MG63 (cell line): ENCODE measurements at places on chromosomes 13 and 19.

DNA sequence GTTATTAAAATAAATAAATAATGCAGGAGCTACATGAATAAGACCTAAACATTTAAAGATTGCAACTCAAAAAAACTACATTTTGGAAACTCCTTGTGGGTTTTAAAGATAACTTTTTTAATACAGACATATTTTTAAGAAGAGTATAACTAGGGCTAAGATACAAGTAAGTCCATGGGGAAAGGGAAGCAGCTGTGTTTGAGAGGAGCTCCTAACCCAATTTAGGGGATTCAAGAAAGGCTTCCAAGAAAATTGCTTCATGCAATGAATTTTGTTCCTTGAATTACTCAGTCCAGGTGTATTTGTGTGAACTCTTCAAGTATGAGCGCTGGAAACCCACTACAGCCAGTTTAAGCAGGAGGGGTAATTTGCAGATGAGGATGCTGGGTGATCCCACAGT lies 44.1 kb upstream of the C13orf42 start:
- DNase-seq = no peak

DNA sequence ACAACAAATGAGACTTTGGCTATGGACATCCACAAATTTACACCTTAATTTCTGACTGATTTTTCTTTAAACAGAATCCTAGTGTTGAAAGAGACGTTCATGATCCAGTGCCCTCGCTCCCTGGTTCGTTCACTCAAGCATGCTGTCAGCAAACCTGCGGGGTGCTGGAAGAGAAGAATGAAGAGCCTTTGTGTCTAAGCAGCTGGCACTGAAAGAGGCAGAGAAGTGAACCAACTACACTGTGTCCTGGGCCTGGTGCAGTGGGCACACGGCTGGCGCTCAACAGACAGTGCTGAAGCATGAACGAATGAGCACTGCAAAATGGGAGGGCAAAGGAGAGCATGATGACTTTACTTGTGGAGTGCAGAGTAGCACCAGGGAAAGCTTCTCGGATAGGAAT lies 46.8 kb downstream of the MIPEP start:
- DNase-seq = no peak

GRCh38 chr19:10764340-10764894 lies 46.5 kb downstream of the DNM2 start:
- no peak for DNase-seq

DNA sequence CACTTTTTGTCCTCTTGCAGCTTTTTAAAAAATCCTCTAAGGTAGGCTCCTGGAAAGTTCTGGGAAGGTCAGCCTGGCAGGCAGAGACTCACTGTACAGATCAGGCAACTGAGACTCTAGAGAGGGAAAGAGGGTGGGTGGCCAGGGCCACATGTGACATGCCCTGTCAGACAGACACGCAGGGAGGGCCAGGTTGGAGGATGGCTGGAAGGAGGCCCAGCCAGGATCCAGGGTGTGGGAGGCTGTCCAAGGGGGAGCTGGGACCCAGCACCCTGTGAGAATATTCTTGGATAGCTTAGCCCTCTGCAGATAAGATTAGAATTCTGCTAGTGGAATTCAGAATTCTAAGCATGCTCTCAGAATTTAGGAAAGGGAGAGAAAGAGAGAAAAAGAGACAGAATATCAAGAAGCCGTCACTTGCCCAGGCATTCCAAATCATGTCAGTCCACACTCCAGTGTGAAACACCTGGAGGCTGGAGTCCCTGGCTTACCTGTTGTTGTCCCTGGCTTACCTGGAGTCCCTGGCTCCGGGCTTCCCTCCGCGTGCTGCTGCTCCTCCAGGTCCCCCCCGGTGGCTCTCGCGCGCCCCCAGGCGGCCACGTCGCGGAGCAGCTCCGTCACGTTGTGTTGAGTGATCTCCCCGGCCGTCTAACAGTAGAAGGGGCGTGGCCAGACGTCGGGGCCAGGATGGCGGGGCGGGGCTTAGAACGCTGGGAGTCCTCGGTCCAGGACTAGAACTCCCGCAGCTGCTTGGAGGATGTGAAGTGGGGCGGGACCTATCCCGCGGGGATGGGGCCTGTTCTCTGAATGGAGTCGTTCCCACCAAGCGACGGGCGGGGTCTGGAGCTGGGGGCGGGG lies 2.8 kb upstream of the TNNI3 start:
- peak; percentile 92 for DNase-seq

GRCh38 chr13:23466144-23467002 lies 32.9 kb upstream of the SACS start:
- peak; percentile 77 for DNase-seq

- DNase-seq = no peak
These were observed 256.4 kb downstream of the IRS2 start for GRCh38 chr13:109529964-109530363.

- DNase-seq = no peak
These were observed 8.5 kb downstream of the FOXO1 start for GRCh38 chr13:40657951-40658350.

DNA sequence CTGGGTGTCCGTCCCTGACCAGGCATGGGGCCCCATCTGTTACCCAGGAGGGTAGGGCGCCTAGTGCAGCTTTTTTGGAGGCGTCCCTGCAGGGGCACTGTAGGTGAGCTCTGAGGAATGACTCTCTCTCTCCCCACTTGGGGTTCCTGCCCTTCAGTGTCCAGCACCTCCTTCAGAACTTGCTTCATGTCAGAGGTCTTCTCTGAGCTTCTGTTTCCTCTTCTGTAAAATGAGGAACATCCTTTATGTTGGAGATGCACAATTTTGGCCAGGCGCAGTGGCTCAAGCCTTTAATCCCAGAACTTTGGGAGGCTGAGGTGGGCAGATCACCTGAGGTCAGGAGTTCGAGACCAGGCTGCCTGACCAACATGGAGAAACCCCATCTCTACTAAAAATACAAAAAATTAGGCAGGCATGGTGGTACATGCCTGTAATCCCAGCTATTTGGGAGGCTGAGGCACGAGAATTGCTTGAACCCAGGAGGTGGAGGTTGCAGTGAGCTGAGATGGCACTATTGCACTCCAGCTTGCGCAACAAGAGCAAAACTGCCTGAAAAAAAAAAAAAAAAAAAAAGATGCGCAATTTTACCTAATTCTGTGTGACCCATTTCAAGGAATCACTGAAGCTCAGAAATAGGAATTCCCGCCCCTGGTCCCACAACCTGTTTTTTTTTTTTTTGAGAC lies 15.2 kb upstream of the PIK3R2 start:
- no peak for DNase-seq

DNA sequence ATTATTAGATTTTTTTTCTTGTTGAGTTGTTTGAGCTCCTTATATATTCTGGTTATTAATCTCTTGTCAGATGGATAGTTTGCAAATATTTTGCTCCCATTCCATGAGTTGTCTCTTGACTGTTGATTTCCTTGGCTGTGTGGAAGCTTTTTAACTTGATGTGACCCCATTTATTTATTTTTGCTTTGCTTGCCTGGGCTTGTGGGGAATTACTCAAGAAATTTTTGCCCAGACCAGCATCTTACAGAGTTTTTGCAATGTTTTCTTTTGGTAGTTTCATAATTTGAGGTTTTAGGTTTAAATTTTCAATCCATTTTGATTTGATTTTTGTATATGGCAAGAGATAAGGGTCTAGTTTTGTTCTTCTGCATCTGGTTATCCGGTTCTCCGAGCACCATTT lies 124.7 kb downstream of the PCCA start:
- DNase-seq = no peak

GRCh38 chr19:18073197-18073596 lies 13.5 kb downstream of the IL12RB1 start:
- no peak for DNase-seq

DNA sequence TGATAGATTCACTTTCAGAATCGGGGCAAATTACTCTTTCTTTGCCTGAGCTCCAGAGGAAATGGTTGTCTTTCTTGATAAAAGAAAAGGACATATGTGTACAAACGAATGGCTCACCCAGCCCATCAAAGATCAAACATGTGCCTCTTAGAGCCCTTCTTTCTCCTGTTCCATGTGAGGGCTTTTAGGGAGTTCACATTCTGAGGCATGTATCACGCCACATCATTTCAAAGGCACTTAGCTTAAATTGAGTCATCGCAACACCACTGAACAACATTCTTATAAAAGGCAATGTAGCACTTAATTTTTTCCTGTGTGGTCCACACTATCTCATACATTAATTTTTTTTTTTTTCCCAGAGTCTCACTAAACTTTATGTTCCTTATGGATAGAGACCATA lies 521.0 kb downstream of the SUCLA2 start:
- peak; percentile 22 for DNase-seq

DNA sequence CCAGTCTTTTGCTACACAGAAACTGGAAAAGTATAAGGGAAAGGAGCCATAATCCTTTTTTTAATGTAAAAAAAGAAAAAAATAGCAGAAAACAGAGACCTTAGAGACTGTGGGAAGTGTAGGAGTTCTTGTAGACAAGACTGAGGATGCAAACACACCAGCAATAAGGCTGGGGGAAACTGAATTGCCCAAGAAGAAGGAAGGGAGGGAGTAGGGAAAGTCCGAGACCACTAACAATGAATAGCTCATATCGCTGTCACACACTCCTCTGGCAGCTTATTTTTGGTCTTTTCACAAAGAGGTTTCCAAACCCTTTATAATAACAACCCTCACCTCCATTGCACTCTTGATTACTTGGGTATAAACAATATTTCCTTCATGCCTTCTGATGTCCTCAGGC lies 952.0 kb downstream of the SLITRK5 start:
- no peak for DNase-seq

- no peak for DNase-seq
These were observed 460 bp upstream of the ZNF155 start for GRCh38 chr19:43983544-43983911.

GRCh38 chr19:45455707-45456499 lies 11.9 kb upstream of the FOSB start:
- peak; percentile 99 for DNase-seq

GRCh38 chr19:16594131-16594586 lies 21.9 kb upstream of the SLC35E1 start:
- no peak for DNase-seq

DNA sequence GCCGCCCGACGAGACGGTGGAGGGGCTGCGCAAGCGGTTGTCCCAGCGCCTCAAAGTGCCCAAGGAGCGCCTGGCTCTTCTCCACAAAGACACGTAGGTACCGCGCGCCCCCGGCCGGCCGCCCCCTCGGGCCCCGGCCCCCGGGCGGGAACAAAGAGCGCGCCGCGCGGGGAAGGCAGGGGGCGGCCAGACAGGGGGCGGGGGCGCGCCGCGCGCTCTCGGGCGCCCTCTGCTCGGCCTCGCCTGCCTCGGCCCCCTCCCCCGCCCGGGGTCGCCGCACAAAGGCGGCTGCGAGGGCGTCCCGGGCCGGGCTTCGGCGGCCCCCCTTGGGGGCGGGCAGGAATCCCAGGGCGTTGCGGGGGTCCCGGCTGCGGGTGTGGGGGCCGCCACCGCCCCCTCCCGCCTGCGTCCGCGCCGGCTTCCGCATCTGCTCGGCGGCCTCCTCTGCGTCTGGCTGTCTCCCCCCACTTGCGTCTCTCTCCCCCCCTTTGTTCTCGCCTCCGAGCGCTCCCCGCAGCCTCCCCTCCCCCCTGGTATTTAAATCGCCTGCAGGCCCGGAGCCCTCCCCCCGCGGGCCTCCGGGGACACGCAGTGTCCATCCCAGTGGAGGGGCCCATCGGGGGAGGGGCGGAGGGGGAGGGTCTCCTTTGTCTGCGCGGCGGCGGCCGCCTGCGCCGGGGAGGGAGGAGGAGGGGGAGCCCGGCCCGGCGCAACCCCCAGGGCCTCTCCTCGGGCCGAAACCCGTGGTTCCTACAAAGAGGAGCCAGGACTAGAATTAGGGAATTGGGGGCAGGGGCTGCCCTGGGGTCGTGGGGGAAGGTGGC lies 2.3 kb downstream of the MIDN start:
- DNase-seq = peak; percentile 51

DNA sequence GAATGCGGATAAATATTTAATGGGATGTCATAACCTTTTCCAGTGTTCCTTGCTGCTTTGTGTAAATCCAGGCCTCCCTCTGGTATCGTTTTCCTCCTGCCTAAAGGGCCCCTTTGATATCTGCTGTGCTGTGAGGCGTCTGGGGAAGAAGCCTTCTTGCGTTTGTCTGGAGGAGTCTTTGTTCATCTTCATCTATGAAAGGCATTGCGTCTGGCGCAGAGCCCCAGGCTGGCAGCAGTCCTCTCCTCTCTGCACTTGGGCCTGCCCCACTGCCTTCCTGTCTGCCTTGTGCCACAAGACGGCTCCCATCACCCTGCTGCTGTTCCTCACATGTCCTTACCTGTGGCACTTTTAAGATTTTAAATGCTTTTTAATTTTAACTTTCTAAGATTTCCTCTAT lies 9.8 kb downstream of the PROZ start:
- no peak for DNase-seq

- DNase-seq = no peak
These were observed 46.8 kb downstream of the ARHGEF7 start for GRCh38 chr13:111161601-111162600.

DNA sequence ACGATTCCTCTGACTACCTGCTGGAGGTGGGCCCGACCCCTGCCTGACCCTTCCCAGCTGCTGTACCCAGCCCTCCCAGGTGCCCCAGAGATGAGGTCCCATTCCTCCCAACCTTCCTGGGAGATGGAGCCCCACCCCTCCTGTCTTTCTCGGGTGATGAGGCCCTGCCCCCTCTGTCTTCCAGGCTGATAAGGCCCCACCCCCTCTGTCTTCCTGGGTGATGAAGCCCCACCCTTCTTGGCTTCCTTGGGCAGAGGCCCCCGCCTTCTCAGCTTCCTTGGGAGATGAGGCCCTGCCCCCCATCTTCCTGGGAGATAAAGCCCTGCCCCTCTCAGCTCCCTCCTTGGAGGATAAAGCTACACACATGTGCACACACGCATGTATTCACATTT lies 47.9 kb downstream of the CERS4 start:
- no peak for DNase-seq

DNA sequence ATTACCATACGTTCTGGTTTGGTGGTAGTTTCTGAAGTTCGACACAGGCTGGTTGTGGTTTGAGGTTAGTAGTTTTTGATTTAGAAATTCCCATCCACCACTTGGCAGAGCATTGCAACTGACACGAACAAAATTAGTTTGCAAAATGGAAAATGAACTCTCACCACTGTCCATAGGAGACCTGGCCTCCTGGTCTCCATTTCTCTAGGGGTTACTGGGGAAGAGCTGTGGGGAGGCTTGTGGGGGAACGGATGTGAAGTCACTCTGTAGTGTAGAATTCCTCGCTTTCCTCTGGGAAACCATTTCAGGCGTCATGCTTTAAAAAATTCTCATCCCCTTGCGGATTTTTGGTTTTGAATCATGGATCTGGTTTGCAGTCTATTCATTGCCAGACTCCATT lies 321.5 kb upstream of the MAB21L1 start:
- no peak for DNase-seq

DNA sequence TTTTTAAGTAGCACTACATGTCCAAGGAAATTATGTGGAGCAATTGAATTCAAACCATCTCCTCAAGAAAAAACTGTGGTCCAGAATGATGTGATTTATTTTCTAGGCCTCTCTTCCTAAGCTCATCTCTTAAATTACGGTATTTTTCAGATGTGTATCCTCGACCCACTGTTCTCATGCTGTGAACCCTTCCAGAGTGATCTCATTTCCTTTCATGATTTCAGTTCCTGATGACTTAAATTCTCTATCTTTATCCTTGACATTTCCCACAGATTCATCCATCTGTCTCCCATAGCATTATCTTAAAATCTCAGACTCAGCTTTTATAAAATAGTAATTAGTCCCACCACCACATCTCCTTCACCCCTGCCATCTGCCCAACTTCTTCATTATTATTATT lies 117.6 kb upstream of the SPRY2 start:
- no peak for DNase-seq

- peak; percentile 50 for DNase-seq
These were observed 730 bp downstream of the NRTN start for GRCh38 chr19:5805462-5806132.

GRCh38 chr13:33323801-33324510 lies 38.4 kb upstream of the STARD13 start:
- DNase-seq = no peak
